NCI-H1694 (cell line): ENCODE measurements at places on chromosomes 7 and 10.

DNA sequence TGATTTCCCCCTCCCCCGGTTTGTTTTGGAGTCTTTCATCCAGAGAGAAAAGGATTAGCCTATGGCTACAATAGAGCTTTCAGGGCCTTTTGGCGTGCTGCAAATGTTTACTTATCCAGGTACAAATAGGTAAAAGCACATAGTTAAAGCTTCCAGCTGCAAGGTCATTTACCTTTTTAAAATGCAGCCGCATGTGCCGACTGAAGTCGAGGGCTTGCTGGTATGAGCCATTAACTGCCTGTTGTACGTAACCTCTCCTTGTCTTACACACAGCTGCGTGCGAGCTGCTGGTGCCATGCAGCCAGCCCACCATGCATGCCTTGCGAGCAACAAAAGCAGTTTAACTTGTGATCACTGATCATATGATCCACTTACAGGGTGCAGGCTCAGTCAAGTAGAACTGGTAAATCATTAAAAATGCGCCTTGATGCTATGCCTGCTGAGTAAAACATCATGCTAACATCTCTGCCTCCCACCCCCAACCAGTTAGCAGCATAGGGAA lies 866.4 kb downstream of the LRMDA start:
- no peak for DNase-seq

DNA sequence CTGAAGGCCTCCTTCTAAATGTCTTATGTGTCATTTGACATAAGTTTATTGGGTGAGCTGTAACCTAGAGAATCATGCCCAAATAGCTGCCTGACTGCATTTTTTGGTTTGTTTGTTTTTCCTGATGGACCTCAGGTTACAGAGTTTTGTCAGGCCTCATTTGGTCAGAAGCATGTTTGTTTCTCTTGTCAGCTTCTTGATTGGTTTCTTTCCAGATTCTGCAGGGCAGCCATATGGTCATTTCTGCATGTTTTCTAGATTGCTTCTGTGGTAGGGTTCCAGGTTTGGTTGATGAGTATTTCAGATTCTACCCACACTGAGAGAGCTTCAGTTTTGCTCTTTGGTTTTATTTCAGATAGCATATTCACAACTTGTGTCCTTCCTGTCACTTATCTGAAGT lies 28.0 kb downstream of the GLCCI1 start:
- no peak for DNase-seq

- no peak for DNase-seq
Measured at GRCh38 chr7:121541457-121541856, 145.3 kb upstream of the FAM3C start.

DNA sequence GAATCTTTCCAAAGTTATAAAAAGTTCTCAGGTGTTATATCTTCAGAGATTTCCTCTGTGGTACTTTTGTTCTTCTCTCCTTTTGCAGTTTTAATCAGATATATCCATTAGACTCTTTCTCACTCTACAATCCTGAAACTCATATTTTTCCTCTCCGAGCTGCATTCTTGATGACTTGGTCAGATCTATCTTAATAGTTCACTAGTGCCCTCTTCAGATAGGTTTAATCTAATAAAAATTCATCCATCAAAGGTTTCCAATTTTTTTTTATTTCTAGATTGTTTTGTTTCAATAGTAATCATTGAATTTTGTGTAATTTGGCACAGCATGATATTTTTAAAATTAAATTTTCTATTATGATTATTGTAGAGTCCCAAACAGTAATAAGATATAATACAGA lies 21.8 kb upstream of the DGKB start:
- DNase-seq = no peak

- no peak for DNase-seq
Measured at GRCh38 chr10:13816195-13816925, 229.6 kb downstream of the PRPF18 start.

DNA sequence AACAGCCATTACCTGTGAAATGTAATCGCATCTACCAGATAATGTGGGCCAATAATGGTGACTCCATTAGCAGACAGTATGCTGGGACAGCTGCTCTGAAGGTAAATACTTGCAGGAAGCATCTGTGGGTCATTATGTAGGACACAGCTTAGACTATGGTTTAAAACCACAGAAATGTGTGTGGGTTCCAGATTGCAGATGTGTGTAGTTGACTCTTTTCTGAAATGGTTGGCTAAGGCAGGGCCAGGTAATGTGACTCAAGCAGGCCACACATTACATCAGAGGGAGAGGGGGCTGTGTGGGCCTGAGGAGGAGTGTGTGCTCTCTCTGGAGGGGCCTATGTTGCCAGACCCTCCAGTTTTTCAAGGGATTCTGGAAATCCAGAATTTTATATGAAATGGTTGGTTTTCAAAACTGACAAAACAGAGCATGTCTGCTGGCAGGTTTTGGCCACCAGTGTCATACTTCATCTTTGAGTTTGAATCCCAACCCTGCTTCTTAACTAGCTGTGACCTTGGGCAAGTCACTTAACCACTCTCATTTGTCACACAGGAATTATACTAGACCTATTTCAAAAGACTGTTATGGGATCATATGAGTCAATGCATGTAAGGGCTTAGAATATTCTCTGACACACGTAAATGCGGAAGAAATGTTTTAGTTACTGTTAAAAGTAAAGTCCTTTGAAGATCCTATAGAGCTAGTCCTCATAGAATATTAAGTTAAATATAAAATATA lies 64.5 kb downstream of the MCMBP start:
- DNase-seq = no peak

GRCh38 chr7:151924001-151924400 lies 32.2 kb upstream of the GALNTL5 start:
- DNase-seq = no peak

DNA sequence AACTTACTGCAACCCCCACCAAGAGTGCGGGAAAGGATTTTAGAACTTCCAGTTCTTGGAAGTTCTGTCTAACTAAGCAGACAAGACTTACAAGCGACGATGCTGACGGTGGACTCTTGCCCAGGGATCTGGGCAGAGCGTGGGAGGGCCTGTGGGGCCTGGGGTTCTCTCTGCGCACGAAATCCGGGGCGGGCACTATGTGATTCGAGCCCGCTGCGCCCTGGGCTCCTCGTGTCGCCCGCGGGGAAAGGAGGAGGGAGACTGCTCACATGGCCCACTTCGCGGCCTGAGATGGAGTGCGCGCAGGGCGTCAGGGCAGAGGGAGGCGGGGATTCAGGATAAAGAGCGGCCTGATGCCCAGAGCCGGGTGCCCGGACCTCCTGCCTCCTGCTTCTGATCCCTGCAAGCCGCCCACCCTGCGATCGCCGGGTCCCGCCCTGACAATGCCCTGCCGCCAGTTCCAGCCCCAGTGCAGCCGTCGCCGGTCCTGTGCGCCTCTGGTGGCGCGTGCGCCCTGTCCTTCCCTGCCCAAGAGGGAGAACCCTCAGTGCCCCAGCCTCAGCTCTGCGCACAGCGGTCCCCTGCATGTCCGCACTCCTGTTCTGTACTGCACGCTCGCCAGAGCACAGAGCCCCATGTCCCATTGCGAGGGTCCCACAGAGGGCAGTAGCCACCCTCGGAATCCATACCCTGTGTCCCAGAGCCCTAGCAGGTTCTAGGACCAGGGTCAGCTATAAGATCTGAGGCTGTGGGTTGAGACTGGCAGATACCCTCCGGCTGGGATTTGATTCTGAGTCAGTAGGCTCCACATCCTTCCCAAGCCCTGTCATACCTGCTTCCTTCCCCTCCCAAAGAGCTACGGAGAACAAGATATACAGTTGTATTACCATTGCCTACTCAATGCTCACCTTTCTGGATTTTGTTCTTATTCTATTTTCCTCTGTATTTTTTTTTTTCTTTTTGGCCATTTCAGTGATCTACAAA lies 99.4 kb upstream of the TMEM106B start:
- no peak for DNase-seq

DNA sequence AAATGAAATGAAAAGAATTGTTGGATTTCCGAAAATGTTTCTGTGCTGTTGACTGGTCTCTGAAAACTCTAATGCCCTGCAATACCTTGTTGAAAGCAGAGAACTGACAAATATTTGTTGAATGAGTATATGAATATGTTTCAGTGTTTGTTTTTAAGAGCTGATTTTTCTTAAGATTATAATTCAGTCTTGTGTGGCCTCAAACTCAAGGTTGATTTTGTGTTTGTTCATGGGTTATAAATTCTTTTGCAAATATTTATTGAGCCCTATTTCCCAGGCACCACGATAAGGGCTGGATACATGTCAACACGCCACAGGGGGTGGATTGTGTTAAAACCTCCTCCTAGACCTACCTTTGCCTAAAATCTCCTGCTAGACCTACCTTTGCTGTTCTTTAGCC lies 203.9 kb upstream of the PLPP4 start:
- no peak for DNase-seq

DNA sequence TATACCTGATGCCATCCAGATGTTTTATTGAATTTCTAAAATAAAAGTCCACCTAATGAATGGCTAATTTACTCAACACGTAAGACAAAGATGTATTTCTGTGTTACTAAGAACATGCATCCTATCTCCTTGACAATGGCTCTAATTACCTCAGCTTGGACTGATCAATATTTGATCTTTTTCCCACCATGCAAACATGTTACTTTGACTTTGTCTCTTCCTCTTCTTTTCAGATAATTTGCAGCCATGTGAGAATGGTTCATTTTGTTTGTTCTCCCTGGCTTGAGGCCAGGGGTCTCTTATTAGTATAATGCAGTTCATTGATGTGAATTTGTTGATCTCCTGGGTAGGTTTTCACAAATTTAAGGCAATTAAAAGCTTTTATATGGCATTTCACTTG lies 302.1 kb downstream of the ADK start:
- DNase-seq = no peak

DNA sequence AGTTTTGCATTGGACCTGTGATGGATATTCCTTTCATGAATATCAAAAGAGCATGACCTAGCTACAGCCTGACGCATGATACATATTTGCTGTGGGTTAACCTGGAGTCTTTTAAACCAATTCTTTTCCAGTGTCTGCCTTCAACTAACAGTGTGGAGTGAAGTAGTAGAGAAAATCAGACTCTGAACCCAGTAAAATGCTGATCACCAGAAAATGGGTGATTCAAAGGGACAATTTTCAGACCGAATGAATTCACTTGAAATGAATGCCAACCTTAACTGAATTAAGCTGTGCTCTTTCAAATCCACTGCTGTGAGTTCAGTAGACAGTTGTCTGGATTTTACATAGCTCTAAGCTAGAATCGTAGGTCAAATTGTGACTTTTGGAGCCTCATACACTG lies 123.0 kb downstream of the CDK14 start:
- no peak for DNase-seq

DNA sequence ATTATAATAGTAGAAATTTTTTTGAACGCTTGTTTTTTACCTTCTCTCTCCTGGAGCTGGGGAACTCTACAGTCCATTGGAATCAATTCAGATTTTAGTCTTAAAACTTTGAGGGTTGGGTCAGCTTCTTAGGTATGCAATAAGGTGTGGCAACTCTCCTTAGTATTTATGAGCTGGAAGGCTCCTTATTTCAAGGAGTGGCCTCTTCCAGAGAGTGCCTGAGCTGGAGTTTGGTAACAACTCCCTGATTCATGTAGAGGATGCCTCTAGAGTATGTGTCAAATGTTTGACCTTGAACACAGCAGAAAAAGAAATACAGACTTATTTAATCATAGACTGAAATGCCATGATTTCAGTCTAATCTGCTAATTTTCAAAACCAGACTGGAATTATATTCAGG lies 11.1 kb downstream of the CDK14 start:
- DNase-seq = no peak

DNA sequence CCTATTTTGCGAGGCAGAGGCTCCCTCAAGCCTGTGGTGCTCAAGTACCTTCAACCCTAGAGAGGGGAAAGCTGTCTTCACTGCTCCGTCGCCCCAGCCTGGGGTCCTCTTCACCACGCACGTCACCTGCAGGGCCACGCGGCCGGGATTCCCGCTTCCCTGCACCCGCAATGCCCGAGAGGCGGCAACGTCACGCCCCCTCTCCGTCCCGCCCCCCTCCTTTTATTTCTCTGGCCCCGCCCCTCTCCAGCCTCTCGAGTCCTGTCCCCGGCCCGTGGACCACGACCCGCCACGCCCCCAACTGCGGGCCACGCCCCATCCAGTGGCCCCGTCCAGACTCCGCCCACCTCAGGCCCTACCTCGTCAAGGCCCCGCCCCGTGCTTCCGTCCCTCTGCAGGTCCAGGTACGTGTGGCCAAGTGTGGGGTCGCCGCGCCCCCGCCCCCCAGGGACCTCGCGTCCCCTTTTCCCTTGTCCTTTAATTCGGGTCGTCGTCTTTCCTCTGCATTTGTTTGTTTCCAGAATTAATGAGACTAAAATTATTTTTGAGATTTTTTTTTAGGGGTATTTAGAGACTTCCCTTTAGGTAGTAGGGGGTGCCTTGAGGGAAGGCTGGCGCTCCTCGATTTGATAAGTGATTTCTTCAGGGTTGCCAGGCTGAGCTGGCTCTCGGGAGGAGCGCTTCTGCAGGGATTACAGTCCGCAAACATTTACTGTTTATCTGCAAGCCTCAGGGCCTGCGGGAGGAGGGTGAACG lies 69.8 kb upstream of the BAIAP2L1 start:
- DNase-seq = no peak

DNA sequence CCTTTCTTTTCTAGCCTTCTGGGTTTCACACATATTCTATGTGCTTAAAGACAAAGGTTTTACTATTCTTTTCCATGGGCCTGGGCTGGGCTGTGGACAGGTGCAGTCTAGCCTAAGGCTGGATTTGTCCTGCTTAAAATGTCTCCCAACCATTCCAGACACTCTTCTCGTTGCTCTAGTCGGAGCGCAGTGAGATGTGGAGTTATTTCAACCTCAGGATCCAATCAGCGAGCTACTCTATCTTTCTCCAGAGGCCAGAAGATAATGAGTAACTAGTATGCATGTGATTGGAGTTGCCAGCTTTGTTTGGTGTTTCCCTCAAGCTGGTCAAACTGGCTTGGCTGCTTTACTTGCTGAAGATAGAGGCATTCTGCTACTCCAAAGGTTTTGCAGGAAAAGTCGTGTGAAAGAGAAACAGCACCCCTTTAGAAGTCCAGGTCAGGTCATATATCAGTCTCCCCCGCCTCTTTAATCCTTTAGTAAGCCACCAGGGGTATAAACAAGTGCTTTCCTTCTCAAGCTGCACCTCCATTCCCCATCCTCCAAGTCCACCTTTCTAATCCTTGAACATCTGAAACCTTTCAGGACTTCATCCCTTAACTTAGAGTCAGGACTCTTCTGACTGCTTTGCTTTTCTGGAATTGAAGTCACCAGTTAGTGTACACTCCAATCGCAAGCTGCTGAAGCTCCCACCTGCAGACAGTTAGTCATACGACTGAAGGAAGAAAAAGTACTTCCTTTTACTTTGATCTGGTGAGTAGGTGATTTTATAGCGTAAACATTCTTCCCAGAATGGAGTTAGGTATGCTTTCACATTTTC lies 78.8 kb downstream of the DNMBP start:
- no peak for DNase-seq

- no peak for DNase-seq
Measured at GRCh38 chr10:30583778-30584415, 45.7 kb downstream of the LYZL2 start.

- DNase-seq = no peak
Measured at GRCh38 chr7:55589905-55590304, 17.6 kb upstream of the VOPP1 start.

- DNase-seq = no peak
Measured at GRCh38 chr10:101223274-101224059, 5.8 kb downstream of the LBX1 start.
